SW480 (cell line): ENCODE measurements at places on chromosomes 6 and 20.

GRCh38 chr6:23633996-23634395, 492.0 kb upstream of the NRSN1 start:
- no peak for DNase-seq

GRCh38 chr6:80769106-80769505, 662.6 kb downstream of the BCKDHB start:
- no peak for DNase-seq

- no peak for DNase-seq
These were observed 43.7 kb downstream of the CDH22 start for GRCh38 chr20:46264391-46265266.

GRCh38 chr20:36465109-36466080, 75.9 kb upstream of the MYL9 start:
- peak; percentile 84 for DNase-seq

DNA sequence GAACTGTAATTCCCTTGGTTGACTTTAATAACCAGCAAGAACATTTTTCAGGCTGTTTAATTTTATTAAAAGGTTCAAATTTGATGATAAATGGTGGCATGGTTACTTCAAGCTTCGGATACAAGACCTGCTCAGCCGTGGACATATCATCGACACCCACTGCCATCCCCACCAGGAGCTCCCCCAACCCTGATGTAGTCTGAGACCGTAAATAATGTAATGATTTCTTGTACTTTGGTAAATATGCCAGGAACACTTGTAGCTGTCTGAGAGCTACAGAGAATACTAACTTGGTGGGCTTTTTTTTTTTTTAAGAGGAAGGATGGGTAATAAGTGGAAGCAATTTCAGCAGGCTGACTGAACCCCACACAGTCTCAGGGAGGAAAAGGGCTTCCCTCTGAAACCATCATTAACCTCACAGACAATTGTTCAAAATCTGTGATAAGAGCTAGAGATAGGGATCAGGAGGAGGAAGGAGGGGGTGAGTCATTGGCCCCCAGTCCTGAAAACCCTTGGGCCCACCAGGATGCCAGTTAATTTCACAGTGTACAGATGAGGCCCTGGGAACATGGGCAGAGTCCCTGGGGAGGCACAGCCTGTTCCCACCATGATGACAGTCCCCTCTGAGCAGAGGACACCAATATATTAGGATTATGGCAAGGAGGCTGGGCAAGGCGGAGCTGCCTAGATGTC, 56.0 kb downstream of the APCDD1L start:
- no peak for DNase-seq

DNA sequence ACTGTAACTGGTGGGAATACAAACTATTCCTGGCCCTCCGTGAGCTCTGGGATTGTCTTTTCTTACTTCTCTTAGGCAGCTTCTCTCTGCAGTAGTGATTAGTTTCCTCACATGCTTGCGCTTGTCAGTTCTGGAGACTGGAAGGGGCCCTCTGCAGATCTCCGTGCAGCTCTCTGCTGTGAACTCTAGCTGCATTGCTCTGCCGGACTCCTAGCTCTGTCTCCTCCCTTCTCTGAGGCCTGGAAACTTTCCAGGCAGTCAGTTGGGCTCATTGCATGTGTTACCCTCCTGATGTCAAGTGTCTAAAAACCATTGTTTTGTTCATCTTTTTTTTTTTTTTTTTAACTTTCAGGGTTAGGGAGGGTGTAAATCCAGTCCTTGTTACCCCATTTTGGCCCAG, 102.3 kb downstream of the CTNNBL1 start:
- no peak for DNase-seq

GRCh38 chr6:125175466-125176048, 22.0 kb downstream of the TPD52L1 start:
- no peak for DNase-seq

DNA sequence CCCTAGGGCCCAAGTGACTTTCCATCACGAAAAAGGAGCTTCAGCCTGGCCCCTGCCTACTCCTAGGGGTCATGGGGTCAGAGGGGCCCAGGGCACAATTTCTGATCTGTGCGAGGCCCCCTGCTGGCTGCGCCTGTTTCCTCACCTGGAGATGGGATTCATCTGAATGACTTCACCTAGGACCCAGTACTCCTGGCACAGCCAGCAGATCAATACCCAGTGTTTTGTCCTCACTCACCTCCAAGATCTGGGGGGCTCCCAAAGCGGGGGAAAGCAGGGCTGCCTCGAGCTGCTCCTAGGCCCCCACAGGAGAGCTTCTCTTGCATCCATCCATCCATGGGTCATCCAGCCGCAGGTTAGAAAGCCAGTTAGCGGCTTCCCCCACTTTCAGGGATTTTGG, 33.8 kb downstream of the CD40 start:
- DNase-seq, result no peak
